ENCODE measurements at places on chromosomes 3 and 15.

- peak; percentile 51 for DNase-seq
These were observed at the start of gene PRRT3 for GRCh38 chr3:9951962-9952805. Gene PRRT3, minus strand, starts transcription at chr3:9952408. Its CDS starts 2,293 bp downstream, at chr3:9950115.

- peak; percentile 90 for DNase-seq
These were observed 12.3 kb upstream of the PGPEP1L start for GRCh38 chr15:99019558-99020540.

DNA sequence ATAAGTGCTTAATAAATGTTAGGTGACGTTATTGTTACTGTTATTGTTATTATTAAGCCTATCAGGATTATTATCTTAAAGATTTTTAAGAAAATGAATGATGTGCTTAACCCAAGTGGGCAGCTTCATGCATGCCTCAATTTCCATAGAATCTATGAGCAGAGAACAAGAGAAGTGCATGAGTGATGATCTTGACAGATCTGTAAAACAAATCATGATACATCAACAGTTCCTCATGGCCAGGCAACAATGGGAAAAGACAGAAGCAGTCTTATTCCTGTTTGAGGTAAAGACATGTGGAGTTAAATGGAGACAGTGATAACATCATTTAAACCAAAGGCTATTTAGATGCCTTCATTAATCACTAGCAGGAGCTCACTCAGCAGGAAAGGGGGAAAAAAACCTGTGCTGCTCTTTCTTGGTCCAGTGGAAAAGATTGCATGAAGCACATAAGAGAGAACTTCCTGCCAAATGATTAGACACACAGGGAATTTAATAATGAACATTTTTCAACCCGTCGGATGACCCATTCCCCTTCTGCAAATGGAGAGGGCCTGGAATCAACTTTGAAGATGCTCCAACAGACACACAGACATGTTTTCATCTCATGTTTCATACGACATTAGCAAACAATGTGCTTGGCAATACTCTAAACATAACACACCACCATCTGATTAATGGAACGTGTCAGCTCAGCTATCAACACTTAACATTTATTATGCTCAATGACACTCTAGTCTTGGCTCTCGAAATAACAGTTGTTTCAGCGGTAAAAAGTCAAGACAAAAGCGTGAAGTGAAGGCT, 212.2 kb upstream of the LRRN1 start:
- no peak for DNase-seq

DNA sequence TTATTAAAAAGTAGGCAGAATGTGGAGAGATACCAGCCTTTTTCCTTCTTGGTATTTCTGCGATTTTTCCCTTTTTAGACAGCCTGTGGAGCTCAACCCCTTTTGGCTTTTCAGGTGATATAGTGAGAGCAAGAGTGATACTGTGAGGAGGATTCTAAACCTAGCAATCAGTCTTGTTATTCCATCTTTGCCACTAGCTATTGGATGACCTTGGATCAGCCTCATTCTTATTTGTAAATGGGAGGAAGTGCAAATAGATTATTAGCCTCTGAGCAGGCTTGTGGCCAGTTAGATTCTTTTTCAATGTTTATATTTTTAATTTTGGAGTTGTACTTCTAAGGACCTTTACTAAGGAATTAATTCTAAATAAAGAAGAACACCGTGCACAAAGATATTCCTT, 34.0 kb downstream of the IQGAP1 start:
- no peak for DNase-seq

- DNase-seq: no peak
These were observed 12.5 kb upstream of the CSPG4 start for GRCh38 chr15:75725006-75725718.

DNA sequence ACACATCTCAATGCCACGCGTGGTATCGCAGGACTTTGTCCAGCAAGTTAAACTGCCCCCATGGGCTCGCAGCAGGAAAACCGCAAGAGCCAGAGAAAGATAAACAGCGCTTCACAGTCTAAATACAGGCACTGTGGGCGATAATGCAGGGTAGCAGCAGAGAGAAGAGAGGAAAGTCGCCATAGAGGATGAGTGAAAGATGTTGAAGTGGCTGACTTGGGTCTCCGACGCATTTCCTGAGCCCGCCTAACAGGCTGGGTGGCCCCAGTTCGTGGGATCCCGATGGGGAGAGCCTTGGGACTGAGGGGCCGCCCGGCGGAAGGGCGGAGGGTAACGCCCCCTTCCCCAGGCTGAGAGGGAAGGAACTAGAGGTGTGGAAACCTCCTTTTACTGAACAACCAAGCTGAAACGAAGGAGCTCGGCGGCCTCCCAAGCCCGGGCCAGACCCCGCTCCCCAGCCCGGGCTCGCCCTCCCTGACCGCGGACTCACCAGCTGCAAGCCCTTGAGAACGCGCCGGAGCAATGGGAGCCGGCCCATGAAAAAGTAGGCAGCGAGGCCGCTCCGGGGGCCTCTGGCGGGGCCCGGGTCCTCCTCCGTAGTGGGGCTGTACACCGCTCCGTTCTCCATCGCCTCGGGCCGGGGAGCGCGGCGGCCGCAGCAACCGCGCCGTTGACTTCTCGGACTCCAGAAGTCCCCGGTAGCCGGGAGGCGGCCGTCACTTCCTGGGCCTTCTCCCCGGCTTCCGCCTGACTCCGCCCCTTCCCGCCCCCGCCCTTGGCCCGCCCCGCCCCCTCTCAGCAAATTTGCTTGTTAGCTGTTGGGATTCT, at the start of gene CMTM6:
Gene CMTM6, minus strand, starts transcription at position 735 of the 828 bp plus-strand sequence. Its CDS starts 107 bp downstream, at position 628.
- peak; percentile 85 for DNase-seq

- DNase-seq: peak; percentile 64
These were observed 643 bp upstream of the RNU5B-1 start for GRCh38 chr15:65303687-65304380.

DNA sequence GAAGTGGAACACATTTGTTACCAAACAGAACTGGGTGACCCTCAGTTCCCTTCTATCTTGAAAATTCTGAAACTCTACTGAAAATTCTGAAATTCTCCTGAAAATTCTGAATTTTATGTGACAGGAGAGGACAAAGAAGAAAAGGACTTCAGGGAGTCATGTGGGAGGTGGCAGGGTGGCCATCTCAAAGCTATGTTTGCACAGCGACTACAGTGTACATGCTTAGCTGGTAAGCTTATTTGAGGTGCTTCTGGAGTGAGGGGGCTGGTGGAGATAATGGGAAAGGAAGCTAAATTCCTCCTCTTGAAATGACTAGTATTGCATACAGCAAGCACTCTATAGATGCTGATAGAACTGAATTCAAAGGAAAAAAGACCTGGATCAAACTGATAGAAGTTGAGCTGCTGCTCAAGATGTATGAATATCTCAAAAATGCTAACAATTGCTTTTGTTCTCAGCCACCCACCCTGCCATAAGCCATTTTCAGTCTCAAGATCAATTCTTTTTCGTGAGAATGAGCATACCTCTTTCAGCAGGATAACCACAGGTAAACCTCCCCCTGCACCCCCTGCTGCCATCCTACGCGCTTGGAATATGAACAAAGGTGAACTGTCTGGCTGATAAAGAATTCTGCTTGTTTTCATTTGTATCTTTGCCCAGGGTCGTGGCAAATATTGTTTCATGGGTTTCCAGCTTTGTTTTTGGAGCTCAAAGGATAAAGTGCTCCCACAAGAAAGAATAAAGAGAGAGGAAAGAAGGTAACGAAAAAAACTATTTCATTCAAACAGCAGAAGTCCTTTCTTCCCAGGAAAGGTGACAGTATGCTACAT, 16.6 kb upstream of the ARHGEF3 start:
- DNase-seq: no peak

DNA sequence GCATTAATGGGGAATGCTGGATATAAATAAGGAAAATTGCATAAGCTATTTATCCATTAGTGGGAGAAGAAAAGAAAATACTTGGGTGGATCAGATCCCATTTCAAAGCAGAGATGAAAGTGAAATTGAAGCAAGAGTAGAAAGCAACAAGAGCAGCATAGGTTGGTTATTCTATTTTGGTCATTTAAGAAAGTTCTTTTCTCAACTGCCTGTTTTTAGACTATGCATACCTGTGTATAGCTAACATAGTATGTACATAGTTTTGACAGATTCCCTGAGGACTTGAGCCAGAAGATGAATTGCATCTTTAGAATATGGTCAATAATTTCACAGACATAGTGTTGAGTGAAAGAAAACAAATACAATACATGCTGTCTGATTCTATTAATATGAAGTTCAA, 29.0 kb upstream of the DENND4A start:
- DNase-seq: no peak

- peak; percentile 15 for DNase-seq
These were observed 5.0 kb downstream of the SPRED1 start for GRCh38 chr15:38257676-38258075.

- DNase-seq: no peak
These were observed 18.2 kb downstream of the IDH3A start for GRCh38 chr15:78167227-78167888.

DNA sequence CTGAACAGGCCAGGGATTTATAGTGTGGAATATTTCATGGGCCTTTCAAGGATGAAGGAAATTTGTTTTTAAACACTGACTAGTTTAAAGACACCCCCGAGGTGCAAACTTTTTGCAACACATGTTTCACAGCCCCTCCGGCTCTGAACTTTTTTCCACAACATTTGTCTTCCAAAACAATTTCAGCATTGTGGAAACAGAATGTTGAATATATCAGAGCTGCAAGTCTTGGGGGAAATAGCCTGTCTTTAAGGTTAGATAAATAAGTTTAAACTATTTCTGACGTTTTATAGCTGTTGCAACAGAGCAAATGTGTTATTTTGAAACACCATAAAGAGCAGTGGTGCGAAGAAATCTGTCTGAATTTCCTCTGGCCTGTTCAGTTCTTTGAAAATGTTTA, 229.2 kb upstream of the GOLGA6L4 start:
- DNase-seq: no peak

DNA sequence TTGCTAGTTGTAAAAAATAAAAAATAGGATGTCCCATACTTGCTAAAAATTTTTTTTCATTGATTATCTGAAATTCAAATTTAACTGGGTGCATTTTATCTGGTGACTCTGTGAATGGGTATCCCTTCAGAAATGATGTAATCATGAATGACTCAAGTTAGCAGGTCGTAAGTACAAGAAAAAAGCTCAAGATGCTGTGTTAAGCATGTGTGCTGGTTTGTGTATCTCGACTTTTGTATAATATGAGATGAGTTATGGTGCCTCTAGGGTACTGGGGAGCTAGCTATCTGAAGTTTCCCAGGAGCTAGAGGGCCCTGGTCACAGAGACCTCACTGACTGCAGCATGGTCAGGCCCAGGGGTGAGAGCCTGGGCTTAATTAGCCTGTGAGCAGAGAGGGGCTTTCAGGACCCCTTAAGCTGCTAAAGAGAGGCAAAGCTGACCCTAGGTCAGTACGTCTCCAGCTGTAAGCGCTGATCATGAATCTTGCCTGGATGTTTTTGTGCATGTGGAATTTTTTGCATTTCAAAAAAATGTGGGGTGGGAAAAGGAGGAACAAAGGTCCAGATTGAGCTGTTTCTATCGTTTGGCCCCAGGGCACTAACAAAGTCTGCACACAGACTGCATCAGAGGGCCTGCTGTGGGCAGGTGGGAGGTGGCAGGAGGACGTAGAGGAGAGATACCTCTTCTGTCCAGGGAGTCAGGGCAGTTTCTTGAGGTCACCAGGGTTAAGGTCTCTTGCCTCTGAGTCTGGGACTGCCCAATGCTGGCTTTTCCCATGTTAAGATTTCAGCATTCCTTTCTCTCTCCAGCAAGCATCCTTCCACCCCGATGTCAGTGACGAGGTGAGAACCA, 233.2 kb upstream of the TPM1 start:
- peak; percentile 71 for DNase-seq

DNA sequence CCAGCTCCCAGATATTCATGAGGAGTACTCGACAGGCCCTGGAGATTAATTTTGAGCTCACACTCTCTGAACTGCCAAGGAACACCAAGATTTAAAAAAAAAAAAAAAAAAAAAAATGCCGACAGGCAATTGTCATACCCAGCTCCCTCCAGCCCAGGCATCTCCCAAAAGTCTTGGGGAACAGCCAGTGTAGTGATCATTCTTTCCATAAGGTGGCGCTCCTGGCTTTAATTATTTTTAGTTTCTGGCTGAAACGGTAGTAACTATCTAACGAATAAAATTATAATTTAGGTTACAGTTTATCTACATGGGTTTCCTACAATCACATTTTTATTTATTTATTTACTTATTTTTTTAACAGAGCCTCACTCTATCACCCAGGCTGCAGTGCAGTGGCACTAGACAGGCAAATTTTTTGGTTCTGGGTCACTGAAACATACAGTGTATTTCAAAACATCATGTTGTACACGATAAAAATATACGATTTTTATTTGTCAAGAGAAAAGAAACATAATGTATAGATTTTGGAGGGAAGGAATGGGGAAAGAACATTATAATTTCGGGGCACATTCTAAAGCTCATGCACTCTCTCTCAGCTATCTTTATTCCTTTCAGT, 157.3 kb downstream of the ADAMTS9 start:
- DNase-seq: peak; percentile 67

GRCh38 chr3:142904639-142905436, 16.0 kb upstream of the PCOLCE2 start:
- DNase-seq: peak; percentile 56

DNA sequence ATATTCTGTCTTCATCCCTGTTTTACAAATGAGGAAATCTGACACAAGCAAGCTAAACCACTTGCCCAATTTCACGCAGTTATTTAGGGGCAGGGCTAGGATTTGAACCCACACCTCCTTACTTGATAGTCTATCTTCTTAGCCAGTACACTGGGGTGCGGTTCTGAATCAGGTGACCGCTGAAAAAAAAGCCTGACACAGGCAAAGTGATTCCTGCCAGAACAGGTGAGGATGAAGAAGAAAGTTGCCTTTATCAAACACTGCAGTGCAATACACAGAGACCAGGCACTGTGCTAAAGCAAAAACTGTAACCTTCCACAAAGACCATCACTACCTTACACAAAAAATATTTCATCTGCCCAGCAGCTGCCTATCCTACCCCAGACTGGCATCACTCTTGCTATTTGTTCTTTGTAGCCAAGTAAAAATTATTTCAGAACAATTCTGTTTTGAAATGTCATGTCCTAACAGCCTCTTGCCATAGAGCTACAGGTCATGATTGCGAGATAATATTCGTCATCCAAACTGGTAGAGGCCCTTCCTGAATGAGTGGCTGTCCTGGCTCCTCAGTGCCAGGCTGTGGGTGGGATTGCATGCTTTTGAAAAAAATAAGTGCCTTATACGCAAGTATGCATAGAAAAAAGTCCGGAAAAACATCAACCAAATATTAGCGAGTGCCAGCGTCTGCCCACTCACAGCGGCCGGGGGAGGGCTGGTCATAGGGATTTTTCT, 142.3 kb upstream of the TPM1 start:
- no peak for DNase-seq

- DNase-seq: no peak
These were observed 32.9 kb upstream of the ALG1L2 start for GRCh38 chr3:130048726-130049125.

- no peak for DNase-seq
These were observed 8.1 kb downstream of the XIRP1 start for GRCh38 chr3:39184081-39184967.

GRCh38 chr3:8603115-8603710, 41.4 kb downstream of the SSUH2 start:
- no peak for DNase-seq
